HepG2 (cell line): ENCODE measurements at places on chromosomes 7 and 10. TPM values are rescaled to one million over a fixed set of nuclear protein-coding genes. Genes with fewer than 3 reads are reported as not detected.

DNA sequence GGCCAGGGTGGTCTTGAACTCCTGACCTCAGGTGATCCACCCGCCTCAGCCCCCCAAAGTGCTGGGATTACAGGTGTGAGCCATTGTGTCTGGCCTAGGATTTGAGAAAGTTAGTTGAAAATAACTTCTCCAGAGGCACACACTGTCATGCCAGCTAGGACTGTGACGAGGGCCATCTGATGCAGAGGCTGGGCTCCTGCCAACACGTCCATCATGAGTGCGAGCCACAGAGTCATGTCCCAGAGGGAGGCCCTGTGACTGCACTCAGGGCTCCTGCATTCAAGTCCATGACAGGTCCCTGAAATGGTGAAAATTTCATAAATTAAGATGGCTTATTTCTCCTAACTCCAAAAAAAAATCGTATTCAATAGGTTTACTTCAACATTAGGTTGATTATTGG, 17.1 kb downstream of the C10orf120 start:
- no peak for DNase-seq

DNA sequence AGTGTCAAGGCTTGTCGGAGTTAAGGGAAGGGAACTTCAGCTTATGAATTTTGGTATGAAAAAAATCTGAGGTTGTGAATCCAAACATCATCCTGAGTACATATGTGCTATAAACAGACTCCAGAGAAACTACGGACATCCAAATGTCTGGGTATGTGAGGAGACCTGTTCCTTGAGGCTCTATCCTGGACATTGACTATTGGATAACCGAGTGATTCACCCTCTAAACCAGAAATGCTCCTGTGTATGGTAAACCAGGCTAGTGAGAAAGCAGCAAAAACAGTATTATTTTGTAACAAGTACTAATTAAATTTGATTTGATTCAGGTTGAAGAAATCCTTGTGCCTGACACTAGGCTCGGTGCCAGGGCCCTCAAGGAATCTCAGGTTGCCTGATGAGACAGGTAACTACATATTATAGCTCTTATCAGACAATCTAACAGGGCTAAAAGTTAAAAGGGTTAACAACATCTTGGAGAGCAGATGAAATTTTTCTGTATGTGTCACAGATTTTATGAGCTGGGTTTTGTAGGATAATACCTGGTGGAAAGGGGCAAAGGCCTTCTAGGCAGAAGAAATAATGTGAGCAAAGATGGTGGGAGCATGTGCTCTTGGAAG, 10.4 kb upstream of the STOX1 start:
- DNase-seq: no peak

GRCh38 chr10:62627983-62628382, 176.5 kb upstream of the ADO start:
- DNase-seq: no peak

DNA sequence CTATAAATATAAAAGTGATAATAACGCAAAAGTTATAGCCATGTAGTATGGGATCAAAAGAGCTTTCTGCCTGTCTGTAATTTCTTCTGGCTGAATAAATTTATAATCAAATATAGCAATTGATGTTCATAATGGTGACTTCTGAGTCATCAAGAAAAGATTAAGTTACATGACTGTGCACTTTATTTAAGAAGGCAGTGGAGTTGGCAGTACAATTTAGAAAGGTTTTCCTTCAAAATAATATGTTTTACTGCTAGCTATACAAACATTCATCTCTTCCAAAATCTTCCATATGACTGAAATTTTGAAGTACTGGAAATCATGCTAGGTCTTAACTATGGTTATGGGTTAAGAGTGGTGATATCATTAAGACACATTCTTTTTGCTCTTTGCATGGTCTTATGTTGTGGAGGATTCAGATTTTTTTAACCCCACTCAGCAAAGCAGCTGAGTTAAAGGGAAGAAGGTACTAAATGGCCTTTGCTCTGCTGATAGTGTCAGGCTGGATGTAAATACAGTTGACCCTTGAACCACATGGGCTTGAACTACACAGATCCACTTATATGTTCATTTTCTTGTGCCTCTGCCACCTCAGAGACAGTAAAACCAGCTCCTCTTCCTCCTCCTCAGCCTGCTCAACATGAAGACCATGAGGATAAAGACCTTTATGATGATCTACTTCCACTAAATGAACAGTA, 323.6 kb downstream of the BBS9 start:
- peak; percentile 14 for DNase-seq

DNA sequence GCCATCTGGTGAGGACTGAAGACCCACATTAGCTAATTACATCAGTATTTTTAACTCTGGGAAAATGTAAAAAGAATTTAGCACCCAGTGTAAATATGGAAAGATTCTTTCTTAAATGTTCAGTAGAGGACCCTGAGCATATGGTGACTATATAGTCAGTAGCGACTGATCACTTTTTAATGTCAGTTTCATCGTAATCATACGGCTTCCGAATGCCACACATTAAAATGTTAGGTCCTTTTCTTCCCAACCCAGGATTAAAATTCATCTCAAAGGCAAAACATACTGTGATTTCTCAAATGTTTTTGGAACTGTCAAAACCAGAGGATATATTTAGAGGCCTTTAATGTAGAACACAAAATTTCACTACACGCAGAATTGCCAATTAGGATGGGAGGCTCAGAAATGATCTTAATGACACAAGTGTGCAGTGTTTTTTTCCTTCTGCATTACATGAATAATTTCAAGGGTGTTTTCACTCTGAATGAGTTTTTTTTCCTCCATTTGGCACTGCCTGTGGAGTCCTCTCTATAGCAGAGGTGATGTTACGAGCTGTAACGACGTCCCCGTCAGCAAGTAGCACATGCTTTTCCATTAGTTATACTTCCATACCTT, 382.7 kb downstream of the PAXIP1 start:
- no peak for DNase-seq

ARID5B gene
- 6.2 and 7.9 TPM in 2 replicates for total RNA-seq

TYW1 gene
- total RNA-seq: 10.9 and 17.6 TPM in 2 replicates

- DNase-seq: no peak
Observed at GRCh38 chr7:150425670-150426069, 24.8 kb upstream of the GIMAP8 start.

DNA sequence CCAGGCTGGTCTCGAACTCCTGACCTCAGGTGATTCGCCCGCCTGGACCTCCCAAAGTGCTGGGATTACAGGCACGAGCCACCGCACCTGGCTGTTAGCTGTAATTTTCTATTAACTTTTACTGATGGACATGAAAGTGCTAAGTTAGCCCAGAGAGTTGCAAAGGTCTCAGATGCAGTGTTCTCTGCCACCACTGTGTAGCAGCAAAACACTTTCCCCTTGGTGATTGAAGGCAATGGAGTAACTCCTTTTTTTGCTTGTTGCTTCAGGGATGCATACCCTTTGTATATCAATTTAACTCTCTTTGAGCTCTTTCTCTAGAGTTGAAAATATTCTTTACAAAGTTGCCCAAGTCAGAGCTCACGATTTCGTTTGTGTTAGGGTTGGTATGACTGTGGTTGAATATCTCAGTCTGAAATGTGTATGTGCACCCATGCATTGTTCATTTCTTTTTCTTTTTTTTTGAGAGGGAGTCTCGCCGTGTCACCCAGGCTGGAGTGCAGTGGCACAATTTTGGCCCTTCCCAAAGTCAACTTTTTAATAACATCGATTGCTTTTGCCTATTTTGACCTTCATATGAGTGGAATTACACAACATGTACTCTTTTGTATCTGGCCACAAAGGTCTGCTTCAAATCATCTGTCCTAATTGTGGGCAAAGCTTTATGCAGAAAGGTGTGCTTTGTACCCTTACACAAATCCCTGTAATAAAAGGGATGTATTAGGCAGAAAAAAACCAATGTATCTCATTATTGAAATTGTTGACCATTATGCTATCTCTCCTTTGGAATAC, 52.6 kb downstream of the GTF2I start:
- DNase-seq: no peak

DNA sequence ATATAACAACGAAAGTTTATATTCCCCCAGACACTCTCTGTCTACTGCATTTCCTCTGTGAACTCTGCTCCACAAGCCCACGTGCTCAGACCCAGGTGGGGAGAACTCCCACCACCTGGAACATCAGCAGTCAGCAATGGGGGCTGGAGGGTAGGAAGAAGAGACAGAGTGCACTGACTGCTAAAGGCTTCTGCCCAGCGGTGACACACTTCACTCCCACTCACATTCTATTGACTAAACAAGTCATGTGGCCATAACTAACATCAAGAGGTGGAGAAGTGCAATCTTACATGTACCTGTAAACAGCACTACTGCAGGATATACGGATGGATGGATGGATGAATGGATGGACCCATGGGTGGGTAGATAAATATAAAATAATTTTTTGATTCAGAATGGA, 122.2 kb downstream of the MPP7 start:
- DNase-seq: peak; percentile 2

- no peak for DNase-seq
Observed at GRCh38 chr10:124239696-124240095, 146.3 kb upstream of the CHST15 start.

GRCh38 chr10:11338160-11338844, 273.1 kb downstream of the USP6NL start:
- no peak for DNase-seq

- no peak for DNase-seq
Observed at GRCh38 chr7:19030281-19030680, 87.2 kb downstream of the TWIST1 start.

HOXA5 gene
- total RNA-seq: 3.2 and 3.9 TPM in 2 replicates

DNA sequence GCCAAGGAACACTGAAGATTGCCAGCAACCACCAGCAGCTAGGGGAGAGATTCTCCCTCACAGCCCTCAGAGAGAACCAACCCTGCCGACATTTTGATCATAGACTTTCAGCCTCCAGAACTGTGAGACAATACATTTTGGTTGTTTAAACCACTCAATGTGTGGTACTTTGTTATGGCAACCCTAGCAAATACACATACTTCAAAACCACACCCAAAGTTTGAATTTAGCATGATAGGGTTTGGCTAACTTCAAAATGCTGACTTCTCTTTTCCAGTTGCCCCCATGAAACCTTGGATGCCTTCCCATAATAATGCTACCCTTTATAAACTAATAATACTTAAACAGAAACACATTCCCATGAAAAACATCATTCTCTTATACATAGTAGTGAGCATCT, 149.8 kb downstream of the DGKI start:
- DNase-seq: no peak

ANKRD30A gene
- total RNA-seq: not detected in 2 replicates
